ENCODE measurements at places on chromosomes 6 and 20. TPM values are rescaled to one million over a fixed set of nuclear protein-coding genes. Genes with fewer than 3 reads are reported as not detected.

Gene RIPOR3
- total RNA-seq = not detected

Gene INSM1
- not detected for total RNA-seq

Gene RHAG
- total RNA-seq = not detected

Gene IP6K3
- total RNA-seq = 9.0 TPM

Gene TRAPPC3L
- 0.19 TPM for total RNA-seq

Gene RIMS4
- 1.7 TPM for total RNA-seq

Gene SPEF1
- total RNA-seq = not detected

DNA sequence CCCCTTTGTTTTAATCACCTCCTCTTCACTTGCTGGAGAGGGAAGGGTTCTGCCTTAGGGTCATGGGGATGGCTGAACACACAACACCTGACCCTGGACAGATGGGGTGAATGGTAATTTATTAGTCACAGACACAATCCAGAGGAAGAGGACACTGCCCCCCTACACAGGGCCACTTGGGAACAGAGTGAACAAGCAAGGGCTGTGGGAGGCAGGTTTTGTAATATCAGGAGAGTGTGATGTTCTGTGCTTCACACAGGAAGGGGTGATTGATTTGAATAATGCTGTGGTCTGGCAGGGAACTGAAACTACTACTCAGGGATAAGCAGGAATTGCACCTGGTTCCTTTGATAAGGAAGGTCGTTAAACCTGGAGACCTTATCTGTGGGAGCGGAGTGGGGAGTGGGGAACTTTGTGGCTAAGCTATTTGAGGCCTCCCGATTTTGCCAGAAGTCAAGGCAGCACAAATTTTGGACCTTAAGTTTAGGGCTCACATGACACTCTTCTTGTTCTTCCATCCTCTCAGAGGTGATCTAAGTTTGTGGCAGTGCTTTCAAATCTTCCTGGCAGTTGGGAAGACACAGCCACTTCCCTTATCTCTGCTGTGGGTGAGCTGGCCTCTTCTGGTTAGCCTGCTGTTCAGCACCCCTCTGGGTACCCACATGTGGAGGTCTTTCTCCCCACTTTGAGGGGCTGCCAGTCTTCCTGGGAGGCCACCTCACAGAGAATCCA lies 77.8 kb downstream of the CD164 start:
- H3K27ac ChIP-seq = no peak overlapping the region
- no peaks in the 10 kb centered on the region for H3K4me1 ChIP-seq
- H3K4me3 ChIP-seq = no peak overlapping the region
- H3K36me3 ChIP-seq = no peaks in the 10 kb centered on the region

DNA sequence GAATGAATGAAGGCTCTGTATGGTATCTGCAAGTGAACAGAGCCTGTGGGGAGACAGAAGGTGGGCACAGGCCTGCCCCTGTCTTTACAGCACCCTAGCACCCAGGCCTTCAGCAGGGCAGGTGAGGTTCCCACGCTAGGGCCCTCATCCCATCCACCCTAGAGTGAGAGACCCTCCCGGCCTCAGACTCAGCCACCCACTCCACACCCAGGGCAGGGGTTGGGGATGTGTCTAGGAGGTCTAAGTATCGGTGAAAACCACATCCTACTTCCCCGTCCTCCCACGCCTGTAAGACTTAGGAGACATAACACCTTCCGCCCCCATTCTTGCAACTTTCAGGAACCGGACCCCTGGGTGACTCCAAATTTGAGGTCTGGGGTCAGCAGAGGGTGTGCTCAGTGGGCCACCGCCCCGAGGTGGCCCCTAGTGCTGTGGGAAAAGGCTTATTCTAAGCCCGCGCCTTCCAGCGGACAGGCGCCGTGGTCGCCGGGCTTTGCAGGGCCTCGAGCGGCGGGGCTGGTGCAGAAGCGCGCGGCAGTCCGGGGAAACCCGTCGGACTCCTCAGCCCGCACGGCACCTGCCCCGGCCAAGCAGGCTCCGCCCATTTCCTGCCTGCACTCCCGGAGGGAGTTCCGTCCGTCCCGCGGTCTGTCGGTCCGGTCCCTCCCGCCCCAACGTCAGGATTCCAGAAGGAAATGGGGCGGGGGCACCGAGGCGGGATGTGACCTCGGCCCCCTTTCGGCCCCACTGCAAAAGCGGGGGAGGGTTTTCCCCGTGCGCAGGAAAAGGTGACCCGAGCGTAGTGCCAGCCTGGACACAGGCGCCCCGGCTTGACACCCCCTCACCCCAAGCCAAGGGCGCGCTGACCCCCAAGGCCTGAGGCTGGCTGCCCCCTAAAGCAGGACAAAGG lies 868 bp downstream of the SAMD10 start:
- H3K27me3 ChIP-seq = no peaks in the 10 kb centered on the region
- peak overlapping the region; percentile 67 for H3K4me3 ChIP-seq
- H3K4me1 ChIP-seq = peaks cover 49% of the 10 kb centered on the region
- no peak for DNase-seq
- H3K27ac ChIP-seq = no peak overlapping the region

DNA sequence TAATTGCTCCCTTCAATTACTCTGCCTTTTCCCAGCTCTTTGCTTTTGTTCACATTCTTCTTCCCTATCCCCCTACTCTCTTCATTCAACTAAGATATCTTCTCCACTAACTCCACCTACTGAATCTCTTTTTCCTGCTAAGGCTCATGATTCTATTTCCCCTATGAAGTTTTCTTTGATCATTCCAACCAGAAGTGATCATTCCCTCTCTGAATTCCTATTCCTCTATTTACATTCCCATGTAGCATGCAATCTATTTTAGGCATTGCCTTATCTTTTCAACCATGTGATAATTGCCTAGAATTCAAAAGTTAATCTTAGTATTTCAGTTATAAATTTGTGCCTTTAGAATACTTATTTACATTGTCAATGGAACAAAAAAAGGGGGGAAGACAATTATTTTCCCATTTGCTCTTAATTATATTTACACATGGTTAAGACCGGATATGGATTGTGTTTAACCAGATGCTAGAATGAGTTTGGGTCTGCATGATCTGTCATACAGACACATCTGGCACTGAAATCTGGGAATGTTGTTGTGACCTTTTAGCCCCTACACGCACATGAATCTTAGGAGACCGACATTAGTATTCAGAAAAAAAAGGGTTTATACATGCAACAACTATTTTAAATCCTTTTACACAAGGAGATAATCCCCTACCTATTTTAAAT lies 20.8 kb downstream of the MOXD1 start:
- H3K4me1 ChIP-seq = no peaks in the 10 kb centered on the region
- no peaks in the 10 kb centered on the region for H3K27me3 ChIP-seq
- peaks cover 6% of the 10 kb centered on the region for H3K36me3 ChIP-seq
- DNase-seq = no peak

GRCh38 chr6:112113431-112113830 lies 26.0 kb downstream of the FAM229B start:
- H3K4me3 ChIP-seq = no peak overlapping the region
- no peaks in the 10 kb centered on the region for H3K27me3 ChIP-seq
- peaks cover 33% of the 10 kb centered on the region for H3K36me3 ChIP-seq
- H3K4me1 ChIP-seq = peaks cover 10% of the 10 kb centered on the region
- no peak for DNase-seq

GRCh38 chr6:45496085-45496433 lies 118.3 kb upstream of the SUPT3H start:
- peaks cover 9% of the 10 kb centered on the region for H3K4me1 ChIP-seq
- H3K36me3 ChIP-seq = peaks cover 14% of the 10 kb centered on the region
- no peak overlapping the region for H3K27ac ChIP-seq
- no peak overlapping the region for H3K4me3 ChIP-seq

DNA sequence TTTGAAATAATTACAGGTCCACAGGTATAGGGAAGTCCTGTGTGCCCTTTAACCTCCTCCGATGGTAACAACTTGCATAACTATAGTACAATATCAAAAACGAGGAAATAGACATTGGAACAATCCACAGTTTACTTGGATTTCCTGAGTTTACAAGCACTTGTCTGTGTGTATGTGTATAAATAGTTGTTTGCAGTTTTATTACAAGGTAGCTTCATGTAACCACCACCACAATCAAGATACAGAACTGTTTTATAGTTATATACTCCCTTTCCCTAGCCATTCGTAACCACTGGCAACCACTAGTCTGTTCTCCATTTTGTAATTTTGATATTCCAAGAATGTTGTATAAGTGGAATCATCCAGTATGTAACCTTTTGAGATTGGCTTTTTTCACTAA lies 9.1 kb downstream of the FBXO9 start:
- peaks cover 18% of the 10 kb centered on the region for H3K36me3 ChIP-seq
- H3K27ac ChIP-seq = no peak overlapping the region
- no peak for DNase-seq

GRCh38 chr6:80638213-80639055 lies 532.0 kb downstream of the BCKDHB start:
- H3K27me3 ChIP-seq = no peaks in the 10 kb centered on the region
- peaks cover 3% of the 10 kb centered on the region for H3K36me3 ChIP-seq
- H3K27ac ChIP-seq = peak overlapping the region; percentile 15
- H3K4me1 ChIP-seq = peaks cover 17% of the 10 kb centered on the region

GRCh38 chr6:136502786-136503185 lies 47.4 kb downstream of the MAP7 start:
- DNase-seq = no peak
- no peaks in the 10 kb centered on the region for H3K36me3 ChIP-seq
- H3K27ac ChIP-seq = no peak overlapping the region

- DNase-seq = no peak
- H3K27me3 ChIP-seq = peaks cover 42% of the 10 kb centered on the region
These were observed 106.5 kb downstream of the QRSL1 start for GRCh38 chr6:106735828-106736227.

- no peaks in the 10 kb centered on the region for H3K36me3 ChIP-seq
- peaks cover 4% of the 10 kb centered on the region for H3K27me3 ChIP-seq
- H3K4me1 ChIP-seq = peaks cover under 1% of the 10 kb centered on the region
- no peak for DNase-seq
- no peak overlapping the region for H3K27ac ChIP-seq
These were observed 5.6 kb upstream of the C6orf132 start for GRCh38 chr6:42148058-42148457.

DNA sequence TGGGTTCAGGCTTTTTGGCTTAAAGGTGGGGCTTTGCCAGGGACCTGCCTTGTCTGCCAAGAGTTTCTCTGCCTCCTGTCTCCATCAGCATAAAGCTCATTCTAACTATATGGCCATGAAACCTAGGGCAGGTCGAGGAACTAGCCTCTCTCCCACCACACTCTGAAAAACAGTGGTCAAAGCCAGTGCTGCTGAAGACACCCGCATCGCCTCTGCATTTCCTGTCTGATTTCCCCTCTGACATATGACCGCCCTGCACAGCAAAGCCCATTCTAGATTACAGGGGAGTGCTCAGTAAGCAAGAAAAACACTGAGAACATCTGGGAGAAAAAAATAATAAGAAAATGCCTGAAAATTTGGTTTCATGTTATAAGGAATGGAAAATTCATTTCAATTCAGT lies 573.6 kb downstream of the PRKN start:
- H3K27me3 ChIP-seq = no peaks in the 10 kb centered on the region
- no peak for DNase-seq
- no peaks in the 10 kb centered on the region for H3K36me3 ChIP-seq
- H3K27ac ChIP-seq = no peak overlapping the region
- H3K4me3 ChIP-seq = no peak overlapping the region
- peaks cover 60% of the 10 kb centered on the region for H3K4me1 ChIP-seq

GRCh38 chr6:135974426-135974825 lies 122.9 kb downstream of the PDE7B start:
- H3K4me1 ChIP-seq = no peaks in the 10 kb centered on the region
- no peaks in the 10 kb centered on the region for H3K36me3 ChIP-seq
- H3K27ac ChIP-seq = no peak overlapping the region
- no peak overlapping the region for H3K4me3 ChIP-seq
- H3K27me3 ChIP-seq = no peaks in the 10 kb centered on the region
- no peak for DNase-seq

DNA sequence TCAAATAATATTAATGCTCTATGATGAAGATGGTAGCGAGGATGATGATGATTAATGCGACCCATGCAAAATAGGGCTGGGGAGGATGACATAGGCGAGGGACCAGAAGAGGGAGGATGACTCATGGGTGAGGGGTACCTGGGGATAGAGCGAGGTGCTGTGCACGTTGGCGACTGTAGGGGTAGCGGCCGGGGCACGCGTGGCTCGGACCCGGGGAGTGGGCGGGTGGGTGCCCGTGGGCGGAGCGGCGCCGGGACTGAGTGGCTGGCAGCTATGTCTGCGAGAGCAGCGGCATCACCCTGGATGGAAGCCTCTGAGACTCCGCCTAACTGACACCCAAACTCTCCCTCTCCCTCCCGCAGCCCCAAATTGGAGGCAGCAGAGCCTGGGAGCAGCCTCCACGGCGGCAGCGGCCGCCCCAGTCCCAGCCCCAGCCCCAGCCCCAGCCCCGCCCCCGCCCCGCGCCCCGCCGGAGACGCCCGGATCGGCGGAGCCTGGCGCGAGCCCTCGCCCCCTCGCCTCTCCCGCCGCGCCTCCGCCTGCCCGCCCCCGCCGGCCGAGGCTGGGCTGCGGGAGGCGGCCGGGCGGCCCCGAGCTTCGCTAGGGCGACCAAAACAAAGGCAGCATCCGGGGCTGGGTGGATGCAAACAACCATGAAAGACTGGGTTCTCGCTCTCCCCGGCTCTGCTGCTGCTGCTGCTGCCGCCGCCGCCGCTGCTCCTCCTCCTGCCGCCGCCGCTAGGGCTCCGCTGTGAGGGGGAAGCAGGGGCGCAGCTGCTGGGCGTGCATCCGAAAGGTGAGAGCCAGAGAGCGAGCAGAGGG lies at the start of gene RIMS1:
Gene RIMS1, plus strand, starts transcription at position 367 of the 822 bp plus-strand sequence. CDS start 474 bp downstream, outside the sequence.
- H3K36me3 ChIP-seq = peaks cover 2% of the 10 kb centered on the region
- no peak within 1 kb of the TSS for H3K27ac ChIP-seq
- DNase-seq = no peak
- peaks cover 62% of the 10 kb centered on the region for H3K27me3 ChIP-seq

- peaks cover 13% of the 10 kb centered on the region for H3K4me1 ChIP-seq
- H3K27ac ChIP-seq = no peak overlapping the region
- H3K4me3 ChIP-seq = no peak overlapping the region
- peaks cover 83% of the 10 kb centered on the region for H3K27me3 ChIP-seq
- DNase-seq = no peak
These were observed 5.9 kb downstream of the FOXA2 start for GRCh38 chr20:22578221-22579118.

GRCh38 chr20:25356271-25356933 lies 34.2 kb downstream of the ABHD12 start:
- peaks cover 21% of the 10 kb centered on the region for H3K4me1 ChIP-seq
- no peaks in the 10 kb centered on the region for H3K36me3 ChIP-seq
- no peak for DNase-seq
- no peak overlapping the region for H3K4me3 ChIP-seq
- H3K27me3 ChIP-seq = no peaks in the 10 kb centered on the region

- H3K27ac ChIP-seq = no peak overlapping the region
- no peak overlapping the region for H3K4me3 ChIP-seq
- peaks cover under 1% of the 10 kb centered on the region for H3K36me3 ChIP-seq
These were observed 25.4 kb upstream of the HLA-E start for GRCh38 chr6:30463651-30464618.

- DNase-seq = no peak
- H3K4me3 ChIP-seq = no peak overlapping the region
- no peaks in the 10 kb centered on the region for H3K27me3 ChIP-seq
- H3K36me3 ChIP-seq = no peaks in the 10 kb centered on the region
- H3K27ac ChIP-seq = no peak overlapping the region
These were observed 103.0 kb upstream of the HS3ST5 start for GRCh38 chr6:114445846-114446245.

DNA sequence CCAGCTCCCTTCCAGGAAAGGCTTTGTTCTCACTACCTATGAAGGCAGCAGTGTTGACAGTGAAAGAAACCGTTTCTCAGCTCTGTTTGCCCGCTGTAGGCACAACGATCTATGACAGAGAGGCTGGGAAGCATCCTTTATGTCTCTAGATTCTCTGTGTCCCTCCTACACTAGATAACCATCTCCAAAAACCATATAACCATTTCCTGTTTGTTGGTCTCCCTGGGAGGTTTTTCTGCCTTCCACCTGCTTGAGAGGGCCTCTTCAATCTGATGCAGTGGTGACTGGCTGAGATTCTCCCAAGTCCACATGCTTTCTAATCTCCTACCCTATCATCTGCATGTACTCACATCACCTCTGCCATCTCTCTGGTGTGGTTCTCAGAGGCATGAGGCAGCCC lies 32.0 kb upstream of the TMEM217 start:
- no peak overlapping the region for H3K27ac ChIP-seq
- H3K4me1 ChIP-seq = no peaks in the 10 kb centered on the region
- no peak overlapping the region for H3K4me3 ChIP-seq
- no peaks in the 10 kb centered on the region for H3K27me3 ChIP-seq
